ENCODE measurements at places on chromosomes 4 and X.

DNA sequence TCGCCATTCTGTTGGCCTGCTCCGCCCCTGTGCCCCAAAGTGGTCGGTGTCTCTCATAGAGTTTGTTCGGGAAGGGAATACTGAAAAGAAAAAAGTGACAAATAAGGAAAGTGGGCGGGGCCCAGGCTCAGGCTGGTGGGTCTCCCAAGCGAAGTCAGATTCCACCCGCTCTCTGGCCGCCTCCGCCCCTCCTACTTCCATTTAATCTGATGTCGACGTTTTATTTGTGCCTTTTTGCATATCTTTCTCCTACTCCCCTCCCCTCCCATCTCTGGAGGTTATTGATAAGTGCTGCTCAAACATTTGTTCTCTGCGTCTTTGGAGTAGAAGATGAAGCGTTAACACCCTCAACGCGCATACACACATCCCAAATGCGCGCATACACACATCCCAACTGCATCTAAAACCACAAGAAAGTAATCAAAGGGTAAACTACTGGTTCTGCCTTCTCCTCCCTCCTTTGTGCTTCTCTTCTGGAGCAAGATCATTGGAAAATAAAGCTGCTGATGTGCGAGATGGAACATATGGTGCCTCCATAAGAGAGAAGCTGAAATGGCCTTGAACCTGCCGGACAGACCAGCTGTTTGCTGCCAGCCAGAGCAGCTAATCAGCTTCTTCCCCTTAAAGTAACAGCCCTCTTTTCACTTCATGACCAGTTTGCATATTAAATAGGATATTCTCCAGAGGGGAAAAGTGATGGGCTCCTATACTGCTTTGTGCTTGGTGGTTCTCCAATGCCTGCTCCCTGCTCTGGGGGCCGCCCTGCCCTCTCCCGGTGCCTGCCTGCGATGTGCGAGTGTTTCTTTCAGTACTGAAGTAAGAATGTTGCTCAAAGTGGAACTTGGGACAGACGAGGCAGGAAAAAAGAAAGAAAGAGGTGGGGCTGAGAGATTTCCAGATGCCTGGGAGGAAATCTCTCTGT is 3.1 kb downstream of the MAMLD1 start:
- no peak for DNase-seq

DNA sequence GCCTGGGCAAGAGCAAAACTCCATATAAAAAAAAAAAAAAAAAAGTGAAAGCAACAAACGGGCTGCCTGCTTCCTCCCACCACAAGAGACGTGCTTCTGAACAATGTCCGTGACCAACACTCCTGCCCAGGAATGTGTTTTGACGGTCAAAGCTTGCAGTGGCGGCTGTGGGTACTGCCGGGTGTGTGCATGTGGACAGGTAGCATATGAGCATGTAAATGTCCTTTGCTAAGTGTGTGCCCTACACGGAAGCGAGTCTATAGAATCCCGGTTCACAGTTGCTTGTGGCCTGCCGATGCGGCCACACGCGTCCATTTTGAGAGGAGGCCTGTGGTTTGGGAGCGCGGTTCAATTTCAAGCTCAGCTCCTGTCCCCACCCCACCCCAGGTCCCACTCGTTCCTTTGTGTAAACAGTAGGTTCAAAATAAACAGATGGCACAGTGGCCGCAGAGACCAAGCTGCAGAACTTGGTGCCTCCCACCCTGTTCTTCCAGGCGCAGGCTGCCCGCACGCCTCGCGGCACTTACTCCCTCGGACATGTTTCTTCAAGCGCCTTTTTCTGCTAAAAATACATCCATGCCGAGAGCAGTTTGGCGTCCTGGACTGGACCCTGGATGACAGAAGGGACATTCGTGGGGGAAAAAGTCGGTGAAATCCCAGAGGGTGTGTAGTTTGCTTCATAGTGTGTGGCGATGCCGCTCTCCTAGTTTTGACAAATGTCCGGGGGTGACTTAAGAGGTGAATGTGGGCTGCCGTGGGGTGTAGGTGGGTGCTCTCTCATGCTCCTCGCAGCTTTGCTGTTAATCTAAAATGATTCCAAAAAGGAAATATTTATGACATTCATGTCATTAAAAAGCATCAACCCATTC is 11.5 kb upstream of the NKX1-1 start:
- DNase-seq, result no peak

DNA sequence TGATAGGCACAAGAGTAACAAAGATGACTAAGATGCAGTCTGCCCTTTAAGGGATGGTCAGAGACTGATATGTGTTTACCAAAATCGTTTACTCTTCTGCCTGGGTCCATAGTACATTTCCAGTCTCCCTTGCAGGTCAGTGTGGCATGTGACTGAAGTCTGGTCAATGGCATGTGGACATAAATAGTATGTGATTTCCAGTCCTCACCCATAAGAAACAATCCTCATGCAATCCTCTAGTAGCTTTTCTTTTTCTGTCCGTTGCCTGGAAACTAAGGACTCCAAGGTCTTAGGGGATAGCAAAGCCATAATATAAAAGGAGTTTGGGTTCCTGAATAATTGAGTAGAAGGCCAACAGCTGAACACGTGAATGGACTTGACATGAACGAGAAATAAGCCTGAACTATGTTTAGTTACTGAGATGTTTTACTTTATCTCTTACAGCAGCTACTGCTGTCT is 1.1 kb downstream of the SLC9B2 start:
- no peak for DNase-seq

DNA sequence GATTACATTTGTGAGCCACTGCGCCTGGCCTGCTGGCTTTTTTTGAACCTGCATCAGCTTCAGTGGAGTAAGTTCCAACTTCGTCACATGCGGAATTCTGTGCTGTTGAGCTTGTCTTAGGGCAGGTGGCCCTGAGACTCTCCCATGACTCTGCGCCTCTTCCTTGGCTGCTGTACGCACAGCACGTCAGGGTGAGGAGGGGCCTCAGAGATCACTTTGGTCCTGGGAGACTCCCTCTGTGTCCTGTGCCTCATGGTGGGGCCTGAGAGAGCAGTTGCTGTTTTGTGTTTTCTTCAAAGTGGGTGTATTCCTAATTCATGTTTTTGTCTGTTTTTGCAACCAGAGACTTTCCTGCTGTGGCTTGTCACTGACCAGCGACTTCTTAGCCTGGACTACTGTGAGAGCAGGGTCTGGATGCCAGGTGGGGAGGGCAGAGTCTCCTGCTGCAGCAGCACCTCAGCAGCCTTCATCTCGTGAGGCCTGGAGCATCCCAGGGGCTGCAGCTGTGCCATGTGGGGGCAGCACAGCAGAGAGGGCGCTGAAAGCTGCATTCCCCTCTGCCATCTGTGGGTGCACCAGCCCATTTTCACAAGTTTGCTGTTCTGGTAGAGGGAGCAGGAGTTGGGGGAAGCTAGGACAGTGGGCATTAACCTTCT is 107.8 kb downstream of the TNIP2 start:
- no peak for DNase-seq

GRCh38 chrX:24759786-24760185 is 66.1 kb downstream of the POLA1 start:
- DNase-seq, result no peak

- no peak for DNase-seq
These were observed 223.7 kb downstream of the FGF13 start for GRCh38 chrX:138487866-138488265.

DNA sequence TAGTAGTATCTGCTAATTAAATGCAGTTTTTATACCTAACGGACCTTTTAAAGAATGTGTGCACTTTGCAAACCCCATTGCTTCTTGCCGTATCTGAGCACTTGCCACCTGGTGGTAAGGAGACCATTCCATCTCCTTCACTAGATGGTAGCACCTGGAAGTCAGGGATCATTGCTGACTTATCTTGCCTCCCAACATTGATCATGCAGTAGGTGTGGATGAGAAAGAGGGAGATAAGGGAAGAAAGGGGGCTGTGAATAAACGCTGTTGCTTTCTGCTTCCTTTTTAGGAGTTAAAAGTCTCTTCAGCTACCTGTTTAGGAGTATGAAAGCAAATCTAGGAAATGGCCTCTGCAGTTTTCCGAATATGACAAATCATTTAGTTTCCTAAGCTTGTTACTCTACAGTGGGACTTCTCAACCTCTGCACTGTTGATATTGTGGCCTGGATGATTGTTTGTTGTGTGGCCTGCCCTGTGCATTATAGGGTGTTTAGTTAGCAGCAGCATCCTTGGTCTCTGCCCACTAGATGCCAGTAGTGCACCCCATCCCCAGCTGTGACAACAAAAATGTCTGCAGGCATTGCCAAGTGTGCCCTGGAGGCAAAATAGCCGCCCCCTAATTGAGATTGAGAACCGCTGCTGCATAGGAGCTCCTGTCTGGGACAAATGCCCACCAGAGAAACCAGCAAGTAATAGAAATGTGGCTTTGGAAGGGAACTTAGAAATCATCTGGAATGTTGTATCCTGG is 38.8 kb downstream of the GAB1 start:
- DNase-seq, result no peak

DNA sequence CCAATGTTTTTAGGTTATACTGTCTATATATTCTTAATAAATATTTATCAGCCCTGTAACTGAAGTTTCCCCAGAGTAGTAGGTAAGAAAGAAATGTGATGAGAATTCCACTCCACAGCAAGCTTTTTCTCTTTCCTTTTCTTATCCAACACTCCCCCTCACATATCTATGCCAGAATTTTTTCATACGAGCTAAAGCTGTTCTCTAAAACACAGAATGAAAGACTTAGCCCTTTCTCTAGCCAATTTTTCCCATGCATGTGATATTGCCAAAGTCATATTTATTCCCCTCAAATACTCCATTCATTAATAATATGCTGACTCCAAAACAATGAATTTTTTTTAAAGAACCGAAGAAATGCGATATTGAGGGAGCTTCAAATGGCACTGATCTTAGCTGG is 32.3 kb downstream of the VEGFC start:
- DNase-seq, result no peak

DNA sequence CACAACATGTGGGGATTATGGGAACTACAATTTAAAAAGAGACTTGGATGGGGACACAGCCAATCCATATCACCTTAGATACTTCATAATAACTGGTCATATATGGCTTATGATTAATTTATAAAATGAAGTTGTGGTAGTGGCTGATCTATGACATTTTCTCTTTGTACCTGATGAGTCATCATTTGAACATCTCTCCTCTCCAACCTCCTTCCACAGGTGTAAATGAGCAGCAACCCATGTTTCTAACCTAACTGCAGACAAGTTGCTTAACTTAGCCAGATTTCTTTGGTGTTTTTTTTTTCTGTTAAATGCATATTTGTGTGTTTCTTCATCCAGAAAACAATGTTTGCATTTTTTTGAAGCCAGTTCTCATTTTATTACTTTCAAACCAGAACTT is 42.6 kb downstream of the SPANXA2 start:
- DNase-seq, result no peak

DNA sequence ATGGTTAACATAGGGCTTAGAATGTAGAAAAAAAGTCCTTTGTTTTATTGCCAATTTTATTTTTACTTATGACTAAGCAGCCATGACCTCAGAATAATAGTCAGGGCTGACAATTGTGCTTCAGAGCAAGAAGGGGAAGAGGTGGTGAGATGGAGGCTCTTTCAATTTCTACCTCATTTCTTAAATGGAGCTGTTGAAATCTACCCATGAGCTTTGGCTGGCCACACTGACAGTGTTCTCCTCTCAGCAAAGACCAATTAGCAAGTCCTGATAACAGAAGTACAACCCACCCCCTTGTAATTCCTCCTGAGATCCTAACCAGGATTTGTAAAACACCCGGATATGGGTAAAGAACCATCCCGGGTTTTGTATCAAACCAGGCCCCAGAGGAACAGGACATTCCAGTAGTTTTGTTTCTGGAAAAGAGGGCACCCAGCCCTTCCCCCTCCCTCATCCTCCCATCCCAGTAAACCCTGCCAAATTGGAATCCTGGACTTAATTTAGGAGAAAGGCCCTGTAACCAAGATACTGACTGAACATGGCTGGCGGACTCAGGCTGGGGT is at the start of gene HEPH:
TSS of gene HEPH (plus strand) at position 399 of the 563 bp plus-strand sequence. CDS start 6,324 bp downstream, outside the sequence.
- no peak for DNase-seq

DNA sequence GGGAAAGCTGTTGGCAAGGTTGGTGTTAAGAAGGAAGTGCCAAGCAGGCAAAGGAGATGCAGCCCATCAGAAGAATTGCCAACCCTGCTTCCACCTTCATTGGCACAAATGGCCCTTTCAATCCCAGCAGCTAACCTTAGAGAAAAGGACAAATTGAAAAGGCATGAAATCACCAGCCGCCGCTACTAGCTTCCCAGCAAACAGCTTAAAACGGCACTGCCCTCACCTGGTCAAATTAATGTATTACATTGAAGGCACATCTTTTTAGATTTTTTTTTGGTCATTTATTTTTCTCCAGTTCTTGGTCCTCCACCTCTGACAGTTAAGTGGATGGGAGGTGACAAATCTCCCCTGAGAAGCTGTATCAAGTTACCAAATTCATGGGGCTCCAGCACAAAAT is 51.0 kb upstream of the NHSL2 start:
- no peak for DNase-seq

- peak; percentile 2 for DNase-seq
These were observed 47.2 kb upstream of the LAS1L start for GRCh38 chrX:65581661-65582339.

- DNase-seq, result no peak
These were observed 104.3 kb downstream of the BRWD3 start for GRCh38 chrX:80705379-80705778.

DNA sequence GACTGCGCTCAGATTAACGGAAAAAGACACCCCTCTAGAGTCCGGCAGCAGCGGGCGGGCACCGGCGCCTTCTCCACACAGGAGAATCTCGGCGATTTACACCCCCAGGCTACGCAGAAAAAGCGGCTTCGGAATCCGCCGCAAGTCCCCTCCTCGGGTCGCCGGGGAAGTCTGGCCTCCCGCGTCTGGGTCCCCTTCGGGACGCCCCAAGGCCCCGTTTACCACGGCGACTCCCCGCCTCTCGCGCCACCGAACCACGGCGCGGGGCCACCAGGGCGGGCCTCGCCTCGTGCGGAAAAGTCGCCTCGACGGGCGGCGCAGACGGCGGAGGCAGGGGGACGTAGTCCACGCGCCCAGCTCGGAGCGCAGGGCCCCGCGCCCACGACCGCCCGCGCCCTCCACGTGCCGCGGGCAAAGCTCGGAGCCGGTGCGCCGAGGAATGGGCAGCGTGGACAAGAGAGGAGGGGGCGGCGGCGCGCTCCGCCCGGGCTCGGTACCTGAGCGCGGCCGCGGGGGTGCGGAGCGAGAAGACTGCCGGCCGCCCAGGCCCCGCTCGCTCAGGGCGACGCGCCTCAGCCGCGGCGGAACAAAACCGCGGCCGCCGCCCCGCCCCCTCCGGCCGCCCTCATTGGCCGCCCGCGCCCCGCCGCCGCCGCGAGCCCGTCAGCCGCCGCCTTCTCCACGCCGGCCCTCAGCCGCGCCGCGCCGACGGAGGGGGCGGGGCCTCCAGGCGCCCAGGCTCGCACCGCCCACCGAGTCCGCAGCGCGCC is at the start of gene FAM53A:
TSS of gene FAM53A (minus strand) at position 578 of the 770 bp plus-strand sequence. CDS start 15,572 bp downstream, outside the sequence.
- DNase-seq, result peak; percentile 69

DNA sequence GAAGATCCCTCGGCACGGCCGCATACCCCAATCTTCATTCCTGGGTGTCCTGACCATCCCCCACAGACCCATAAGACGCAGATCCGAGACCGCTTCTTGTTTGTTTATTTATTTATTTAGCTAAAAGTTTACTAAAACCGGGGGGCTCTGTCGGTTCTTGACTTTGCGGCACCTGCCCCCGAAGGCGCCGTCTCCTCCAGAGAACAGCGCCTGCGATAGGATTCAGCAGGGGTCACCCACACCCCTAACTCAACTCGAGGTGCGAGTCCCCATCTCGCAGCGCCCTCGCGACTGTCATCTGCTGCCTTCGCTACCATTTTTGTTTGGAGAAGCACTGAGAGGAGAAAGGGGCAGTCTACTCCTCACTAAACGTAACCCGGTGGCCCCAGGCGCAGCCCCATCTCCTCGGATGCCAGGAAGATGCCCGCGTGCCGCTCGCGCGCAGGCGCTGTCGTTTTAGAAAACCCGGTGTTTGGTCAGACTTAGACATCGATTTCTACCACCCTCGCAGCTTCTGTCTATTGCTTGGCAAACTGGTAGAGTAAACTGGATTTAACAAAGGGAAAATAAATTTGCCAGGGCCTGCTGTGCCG is 18.9 kb upstream of the GPR101 start:
- DNase-seq, result no peak

Measured in GF-D8 (cell line).